Activated T-cell treated with anti-CD3 and anti-CD28 coated beads for 24 hours (primary cell): ENCODE measurements at places on chromosomes 6 and 20.

DNA sequence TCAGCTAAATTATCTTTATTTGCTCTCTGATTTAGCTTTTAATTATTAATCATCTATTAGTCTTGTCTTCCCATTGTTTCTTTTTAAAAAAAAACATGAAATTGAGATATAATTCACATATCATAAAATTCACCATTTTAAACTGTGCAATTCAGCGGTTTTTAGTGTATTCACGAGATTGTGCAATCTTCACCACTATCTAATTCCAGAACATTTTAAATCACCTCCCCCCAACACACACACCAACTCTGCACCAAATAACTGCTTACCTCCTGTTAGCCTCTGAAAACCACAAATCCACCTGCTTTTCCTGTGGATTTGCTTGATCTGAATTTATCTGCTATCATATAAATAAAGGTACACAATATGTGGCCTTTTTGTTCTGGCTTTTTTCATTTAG, 8.8 kb upstream of the ABRACL start:
- DNase-seq = no peak

DNA sequence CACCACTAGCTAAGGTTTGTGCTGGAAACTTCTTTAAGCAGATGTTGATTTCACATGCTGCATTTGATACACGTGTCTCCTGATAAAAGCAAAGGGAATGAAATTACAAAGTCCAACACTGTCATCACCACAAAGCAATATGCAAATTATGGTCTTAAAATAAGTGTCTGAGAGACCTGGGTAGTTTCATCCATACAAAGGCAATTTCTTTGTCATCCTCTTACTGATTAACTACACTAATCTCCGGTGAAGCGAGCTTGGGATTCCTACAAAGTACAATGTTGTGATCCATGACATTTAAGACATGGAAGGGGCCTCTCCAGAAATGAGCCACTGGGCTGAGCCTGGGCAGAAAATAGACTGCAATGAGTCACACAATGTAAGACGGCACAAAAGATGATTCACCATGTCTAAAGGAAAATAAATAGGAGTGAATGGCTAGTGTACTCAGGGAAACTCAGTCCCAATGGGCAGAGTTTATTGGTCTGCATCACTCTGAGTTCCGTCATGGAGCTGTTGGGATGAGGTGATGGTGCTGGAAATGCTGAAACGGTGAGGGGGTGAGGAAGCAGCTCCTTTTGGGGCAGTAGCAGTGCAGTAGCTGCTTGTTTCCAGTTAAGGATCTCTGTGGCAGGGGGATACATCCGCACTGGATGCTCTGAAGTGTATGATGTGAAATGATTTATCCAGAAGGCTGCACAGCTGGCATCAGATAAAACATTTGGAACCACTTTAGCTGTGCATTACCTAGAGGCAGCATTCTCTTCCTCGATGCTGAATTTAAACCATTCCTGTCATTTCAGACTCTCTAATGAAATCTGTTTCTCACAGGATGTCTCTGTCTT, 103.3 kb downstream of the IBTK start:
- no peak for DNase-seq

DNA sequence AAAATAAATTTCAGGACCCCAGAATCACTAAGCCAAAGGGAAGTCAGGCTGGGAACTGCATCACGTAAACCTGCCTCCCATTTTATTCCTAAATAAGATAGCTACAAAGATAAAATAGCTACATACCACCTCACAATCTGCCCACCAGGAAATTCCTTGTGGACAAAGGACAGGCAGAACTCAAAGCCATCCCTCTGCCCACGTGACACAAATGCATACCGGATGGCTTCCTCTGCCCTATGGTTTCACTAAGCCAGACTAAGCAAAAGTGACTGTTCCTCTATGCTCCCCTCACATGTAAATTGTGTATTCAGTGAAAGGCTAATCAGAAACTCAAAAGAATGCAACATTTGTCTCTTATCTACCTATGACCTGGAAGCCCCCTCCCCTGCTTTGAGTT, 15.0 kb downstream of the MBOAT1 start:
- no peak for DNase-seq

- DNase-seq = no peak
Observed at GRCh38 chr6:12298017-12298978, 8.1 kb downstream of the EDN1 start.

DNA sequence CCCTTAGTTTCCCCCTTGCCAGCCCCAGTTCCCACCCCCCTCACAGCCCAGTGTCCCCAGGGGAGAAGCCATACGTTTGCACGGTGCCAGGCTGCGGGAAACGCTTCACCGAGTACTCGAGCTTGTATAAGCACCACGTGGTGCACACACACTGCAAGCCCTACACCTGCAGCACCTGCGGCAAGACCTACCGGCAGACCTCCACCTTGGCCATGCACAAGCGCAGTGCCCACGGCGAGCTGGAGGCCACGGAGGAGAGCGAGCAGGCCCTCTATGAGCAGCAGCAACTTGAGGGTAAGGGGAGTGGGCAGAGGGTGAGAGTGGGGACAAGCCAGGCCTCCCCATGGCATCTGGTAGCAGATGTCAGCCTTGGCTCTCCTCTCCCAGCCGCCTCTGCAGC, 5.1 kb upstream of the DEF6 start:
- DNase-seq = no peak

GRCh38 chr6:64224819-64225218, 589.2 kb downstream of the PHF3 start:
- no peak for DNase-seq

DNA sequence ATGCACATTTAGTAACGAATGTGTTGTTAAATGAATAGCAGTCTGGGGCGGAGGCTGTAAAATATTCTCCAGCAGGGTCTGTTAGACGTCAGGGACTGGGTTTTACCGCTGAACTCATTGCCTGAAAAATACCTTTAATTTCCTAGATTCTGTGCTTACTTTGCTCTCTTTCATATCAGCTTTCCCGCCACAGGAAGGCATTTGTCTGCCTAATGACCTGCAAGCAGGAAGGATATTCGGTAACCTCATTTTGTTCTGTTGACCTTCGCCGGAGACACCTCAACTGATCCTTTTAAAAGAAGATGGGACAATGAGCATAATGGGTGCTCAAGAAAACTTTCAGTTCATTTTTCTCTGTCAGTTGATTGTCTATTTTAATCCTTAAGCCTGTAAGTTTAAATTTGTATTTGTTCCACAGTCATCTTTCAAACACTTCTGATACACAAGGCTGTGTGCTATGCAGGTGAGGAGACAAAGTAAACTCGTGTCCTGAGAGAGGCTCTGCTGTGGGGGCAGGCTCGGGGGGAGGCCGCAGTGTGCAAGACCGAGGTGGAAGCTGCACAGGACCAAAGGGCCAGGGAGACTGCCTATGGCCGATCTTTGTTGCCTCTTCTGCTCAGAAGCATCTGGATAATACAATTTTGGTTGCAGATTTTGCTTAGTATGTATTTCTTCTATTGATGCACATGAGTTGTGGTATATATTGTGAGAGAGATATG, 27.4 kb upstream of the SIM1 start:
- DNase-seq = no peak

DNA sequence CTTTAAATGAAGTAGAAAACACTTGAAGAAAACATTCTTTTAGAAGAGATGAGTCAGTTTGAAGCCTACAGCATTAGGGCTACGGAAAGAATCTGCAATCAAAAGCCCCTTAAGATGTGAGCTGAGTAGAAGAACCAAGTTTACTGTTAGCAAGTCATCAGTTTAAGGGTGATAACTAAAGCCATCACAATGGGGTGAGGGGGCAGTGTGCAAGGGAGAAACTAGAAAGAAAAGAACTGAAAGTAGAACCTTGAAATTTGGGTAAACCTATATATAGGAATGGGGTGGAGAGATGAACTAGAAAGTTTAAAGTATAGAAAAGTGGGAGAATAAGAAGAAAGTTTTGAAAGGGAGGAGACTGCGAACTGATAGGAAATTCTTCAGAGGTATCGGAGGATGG, 212.9 kb downstream of the COL19A1 start:
- DNase-seq = no peak

DNA sequence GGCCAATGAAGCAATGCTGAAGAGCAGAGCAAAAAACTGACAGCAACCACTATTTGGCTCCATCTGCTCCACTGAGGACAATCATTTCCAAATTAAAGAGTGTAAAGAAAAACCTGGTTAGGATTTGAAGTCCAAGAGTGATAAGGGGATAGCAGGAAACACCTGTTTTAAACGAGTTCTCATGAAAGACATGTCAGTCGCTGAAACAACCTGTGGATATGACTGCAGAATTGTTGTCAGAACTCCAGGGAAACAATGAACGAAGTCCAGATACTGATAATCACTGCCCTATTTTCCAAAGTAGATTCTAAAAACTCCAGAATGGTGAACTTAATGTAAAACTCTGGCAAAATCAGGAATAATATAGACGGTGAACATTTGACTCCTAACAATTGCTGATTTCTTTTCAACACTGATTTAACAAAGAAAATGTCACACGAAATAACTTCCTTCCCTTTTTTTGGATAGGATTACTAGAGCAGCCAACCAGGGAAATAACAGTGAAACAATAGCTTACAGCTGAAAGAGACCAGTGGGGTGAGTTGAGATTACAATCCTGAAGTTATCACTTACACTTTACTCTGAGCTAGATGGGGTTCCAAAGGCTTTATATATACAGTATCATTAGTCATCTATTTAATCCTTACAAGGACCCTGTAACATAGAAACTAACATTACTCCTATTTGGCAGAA, 83.7 kb downstream of the ELOVL5 start:
- DNase-seq = no peak

DNA sequence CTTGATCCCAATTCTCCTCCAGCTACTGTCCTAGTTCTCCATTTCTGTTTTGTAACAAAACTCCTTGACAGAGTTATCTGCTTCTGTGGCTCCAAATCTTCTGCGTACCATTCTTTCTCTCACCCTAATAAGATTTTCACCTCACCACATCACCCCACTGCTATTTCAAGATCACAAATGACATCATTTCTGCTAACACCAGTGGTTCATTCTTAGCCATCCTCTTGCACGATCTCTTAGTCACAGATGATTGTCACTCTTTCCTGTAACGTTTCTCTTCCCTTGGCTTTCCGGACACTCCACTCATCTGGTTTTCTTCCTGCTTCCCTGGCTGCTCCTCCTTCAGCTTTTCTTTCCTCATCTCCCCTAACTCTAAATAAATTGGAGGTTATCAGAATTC, 56.8 kb upstream of the FABP7 start:
- DNase-seq = no peak

- no peak for DNase-seq
Observed at GRCh38 chr20:46111028-46111835, 6.9 kb upstream of the CD40 start.

- no peak for DNase-seq
Observed at GRCh38 chr6:135176464-135176863, 4.6 kb upstream of the MYB start.

DNA sequence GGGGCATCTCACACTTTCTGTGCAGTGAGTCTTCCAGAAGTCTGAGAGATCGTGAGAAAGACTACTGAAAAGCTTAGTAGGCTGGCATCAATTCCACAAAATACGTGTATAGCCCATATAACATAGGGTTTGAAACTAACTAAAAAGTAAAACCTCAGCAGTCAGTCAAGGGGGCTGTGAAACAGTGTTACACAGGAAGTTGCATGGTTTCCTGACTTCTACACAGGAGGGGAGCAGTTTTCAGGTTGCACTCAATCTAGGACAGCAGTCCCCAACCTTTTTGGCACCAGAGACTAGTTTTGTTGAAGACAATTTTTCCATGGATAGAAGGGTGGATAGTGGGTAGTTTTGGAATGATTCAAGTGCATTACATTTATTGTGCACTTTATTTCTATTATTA, 4.7 kb upstream of the LY86 start:
- no peak for DNase-seq
